T-cell (primary cell): ENCODE measurements at places on chromosomes 16 and 17.

- DNase-seq: no peak
Observed at GRCh38 chr17:77615703-77616253, 342.7 kb upstream of the TNRC6C start.

DNA sequence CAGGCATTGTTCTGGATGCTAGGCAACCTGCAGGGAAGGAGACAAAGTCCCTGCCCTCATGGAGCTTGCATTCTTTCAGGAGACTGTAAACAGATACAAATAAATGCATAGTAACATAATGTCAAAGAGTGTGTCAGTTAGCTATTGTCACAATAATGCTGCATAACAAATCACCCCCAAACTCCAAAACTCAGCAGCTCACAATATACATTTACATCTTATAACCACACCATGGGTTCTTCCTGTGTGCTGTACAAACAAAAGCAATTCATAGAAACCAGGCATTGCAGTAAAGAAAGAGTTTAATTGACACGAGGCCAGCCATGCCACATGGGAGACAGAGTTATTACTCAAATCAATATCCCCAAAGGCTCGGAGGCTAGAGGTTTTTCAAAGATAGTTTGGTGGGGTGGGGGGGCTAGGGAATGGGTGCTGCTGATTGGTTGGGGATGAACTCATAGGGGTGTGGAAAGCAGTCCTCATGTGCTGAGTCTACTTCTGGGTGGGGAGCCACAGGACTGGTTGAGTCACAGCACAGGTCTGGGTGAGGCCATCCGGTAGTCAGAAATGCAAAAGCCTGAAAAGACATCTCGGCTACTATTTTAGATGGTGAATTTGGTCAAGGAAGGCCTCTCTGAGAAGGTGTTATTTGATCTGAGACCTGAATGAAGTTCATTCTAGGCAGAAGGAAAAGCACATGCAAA is 79.0 kb downstream of the GPRC5B start:
- no peak for DNase-seq

- DNase-seq: no peak
Observed at GRCh38 chr17:35094902-35095301, 24.8 kb downstream of the RAD51D start.

GRCh38 chr16:55559233-55559632 is 7.3 kb upstream of the CAPNS2 start:
- DNase-seq: no peak

GRCh38 chr16:47753659-47754058 is 292.5 kb downstream of the PHKB start:
- DNase-seq: no peak

GRCh38 chr17:2396192-2396567 is 4.7 kb downstream of the MNT start:
- no peak for DNase-seq

DNA sequence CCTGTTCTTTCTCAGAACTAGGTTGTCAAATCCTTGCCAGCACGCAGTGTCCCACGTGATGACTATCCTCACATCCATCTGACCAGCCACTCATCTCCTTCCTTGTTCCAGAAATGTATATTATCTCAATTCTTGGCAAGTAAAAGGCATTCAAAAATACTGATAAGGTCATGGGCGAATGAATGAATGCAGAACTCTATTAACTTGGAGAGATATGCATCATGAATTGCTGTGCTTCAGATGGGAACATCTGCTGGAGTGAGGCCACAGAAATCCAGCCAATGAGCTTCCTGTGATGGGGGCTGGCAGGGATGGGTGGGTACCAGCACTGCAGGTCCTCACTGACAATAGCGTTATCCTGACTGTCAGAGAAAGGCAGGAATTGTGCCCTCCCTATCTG is 19.0 kb downstream of the FAHD1 start:
- no peak for DNase-seq

DNA sequence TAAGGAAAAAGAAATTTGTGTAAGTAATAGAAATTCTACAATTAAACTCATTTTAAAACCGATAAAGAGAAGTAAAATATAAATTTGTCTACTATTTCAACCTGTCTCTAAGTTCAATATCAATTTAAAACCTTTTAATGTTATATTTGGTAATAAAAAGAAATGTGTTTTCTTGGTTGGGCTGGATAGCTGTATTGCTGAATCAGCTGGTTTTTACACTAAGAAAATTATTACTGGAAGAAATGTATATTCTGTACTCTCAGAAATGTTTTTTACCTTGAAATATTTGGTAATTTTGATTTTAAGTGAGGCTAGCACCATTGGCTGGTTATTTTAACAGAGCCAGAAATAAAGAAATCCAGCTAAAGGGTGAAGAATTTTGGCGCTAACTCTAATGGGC is 87.1 kb upstream of the CNTNAP4 start:
- DNase-seq: no peak

- DNase-seq: no peak
Observed at GRCh38 chr16:6822041-6822440, 510.6 kb upstream of the RBFOX1 start.

- peak; percentile 57 for DNase-seq
Observed at GRCh38 chr17:17859909-17860765, 23.4 kb upstream of the SREBF1 start.

- no peak for DNase-seq
Observed at GRCh38 chr16:68406458-68407152, 41.7 kb downstream of the SMPD3 start.

DNA sequence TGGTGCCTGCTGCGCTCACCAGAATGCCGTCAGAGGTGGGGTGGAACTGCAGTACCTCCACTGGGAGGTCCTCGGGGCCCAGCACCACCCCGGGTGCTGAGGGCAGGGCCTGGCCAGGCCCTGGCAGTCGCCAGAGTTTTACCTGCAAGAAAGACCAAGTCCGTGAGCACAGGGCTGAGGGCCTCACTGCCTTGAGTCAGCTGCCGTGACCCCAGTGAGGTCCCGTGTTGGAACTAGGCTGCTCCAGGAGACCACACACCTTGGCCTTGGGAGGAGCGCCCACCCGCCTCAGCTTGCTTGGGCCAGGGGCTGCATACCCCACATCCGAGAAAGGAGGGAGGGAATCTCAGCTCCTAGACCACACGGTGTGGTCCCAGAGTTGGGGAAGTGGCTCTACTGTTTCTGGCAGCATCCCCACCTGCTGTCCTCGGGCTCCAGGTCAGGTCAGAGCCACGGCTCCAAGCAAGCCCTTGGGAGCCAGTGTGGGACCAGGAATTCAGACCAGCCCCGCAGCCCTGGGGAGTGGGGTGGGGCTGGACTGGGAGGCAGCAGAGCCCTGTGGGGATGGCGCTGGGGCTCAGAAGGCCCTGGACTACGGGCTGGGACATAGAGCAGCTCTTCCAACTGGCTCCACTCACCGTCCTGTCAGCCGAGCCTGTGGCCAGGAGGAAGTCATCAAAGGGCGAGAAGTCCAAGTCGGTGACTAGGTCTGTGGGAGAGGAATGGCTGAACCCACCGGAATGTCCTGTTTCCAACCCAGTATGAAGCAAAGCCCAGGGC is 8.7 kb downstream of the CORO7 start:
- DNase-seq: no peak

DNA sequence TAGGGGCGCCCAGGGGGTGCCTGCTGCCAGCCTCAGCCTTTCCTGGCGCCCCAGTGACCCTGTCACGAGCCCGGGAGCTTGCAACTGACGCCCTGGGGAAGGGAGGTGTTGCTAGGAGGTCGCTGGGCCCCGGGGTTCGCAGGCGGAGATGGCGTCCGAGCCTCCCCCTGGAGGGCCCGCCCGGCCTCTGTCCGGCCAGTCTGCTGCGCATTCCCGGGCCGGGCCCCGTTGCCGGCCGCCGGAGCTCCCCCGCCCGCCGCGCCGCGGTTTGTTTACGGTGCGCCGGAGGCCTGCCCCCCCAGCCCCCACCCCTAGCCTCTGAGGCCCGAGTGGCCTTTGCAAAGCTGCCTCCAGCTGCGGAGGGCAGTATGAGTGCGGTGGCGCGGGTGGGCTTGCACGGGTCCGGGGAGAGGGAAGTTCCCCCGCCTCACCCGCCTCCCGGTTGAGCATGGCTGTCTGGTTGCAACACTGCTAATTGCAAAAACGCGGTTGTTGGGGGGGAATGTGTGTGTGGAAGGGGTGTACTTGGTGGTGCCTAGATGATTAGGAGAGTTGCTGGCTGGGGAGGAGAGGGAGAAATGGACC is 514 bp downstream of the THRA start:
- peak; percentile 36 for DNase-seq

- no peak for DNase-seq
Observed at GRCh38 chr17:57861000-57861789, 11.4 kb upstream of the MRPS23 start.

DNA sequence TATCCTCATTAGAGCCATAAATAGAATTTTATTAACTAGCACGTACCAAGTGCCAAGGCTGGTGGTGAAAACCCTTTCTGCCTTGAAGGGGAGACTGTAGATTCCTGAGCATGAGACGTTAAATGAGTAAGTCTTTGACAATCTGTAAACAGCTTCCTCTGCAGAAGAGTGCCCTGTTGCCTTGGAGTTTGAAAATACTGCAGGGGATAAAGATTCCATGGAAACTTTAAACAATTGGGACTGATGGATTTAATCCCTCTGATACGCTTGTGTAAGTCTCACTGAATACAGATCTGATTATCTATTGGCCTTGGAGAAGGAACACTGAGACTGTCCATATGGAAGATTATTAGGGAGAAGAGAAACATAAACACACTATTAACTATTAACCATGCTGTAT is 1053.4 kb upstream of the RBFOX1 start:
- DNase-seq: no peak

- DNase-seq: no peak
Observed at GRCh38 chr16:84687715-84688114, 12.1 kb upstream of the USP10 start.

DNA sequence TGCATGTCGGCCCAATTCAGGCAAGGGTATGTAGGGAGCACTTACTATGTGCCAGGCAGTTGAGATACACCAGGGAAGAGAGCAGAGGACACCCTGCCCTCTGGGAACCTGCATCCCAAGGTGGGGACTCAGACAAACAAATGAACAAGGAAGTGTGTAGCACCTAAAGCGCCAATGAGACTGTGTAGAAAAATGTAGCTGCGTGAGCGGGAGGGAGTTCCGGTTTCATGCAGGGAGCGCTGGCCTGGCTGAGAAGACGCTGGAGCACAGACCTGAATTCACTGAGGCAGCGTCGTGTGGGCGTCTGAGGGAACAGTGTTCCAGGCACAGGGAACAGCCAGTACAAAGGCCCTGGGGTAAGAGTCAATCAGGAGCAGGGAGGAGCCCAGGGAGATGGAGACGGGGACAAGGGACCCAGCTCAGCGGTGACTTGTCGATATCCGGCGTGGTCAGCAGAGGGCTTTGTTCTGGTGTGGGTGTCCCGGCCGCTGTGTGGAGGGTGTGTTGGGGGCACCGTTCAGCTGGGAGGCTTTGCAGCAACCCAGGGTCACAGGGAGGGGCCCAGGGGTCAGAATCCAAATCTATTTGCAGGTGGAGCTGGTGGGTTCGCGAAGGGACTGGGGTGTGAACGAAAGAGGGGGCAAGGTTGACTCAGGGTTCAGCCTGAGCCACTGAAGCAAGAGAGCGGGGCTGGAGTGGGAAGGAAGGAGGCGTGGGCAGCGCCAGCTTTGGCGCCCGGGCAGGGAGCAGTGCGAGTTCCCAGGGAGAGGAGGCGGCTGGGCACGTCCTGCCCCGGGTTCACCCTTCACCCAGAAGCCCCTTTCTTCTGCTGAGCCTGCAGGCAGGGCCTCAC is 17.8 kb upstream of the OSGIN1 start:
- no peak for DNase-seq

DNA sequence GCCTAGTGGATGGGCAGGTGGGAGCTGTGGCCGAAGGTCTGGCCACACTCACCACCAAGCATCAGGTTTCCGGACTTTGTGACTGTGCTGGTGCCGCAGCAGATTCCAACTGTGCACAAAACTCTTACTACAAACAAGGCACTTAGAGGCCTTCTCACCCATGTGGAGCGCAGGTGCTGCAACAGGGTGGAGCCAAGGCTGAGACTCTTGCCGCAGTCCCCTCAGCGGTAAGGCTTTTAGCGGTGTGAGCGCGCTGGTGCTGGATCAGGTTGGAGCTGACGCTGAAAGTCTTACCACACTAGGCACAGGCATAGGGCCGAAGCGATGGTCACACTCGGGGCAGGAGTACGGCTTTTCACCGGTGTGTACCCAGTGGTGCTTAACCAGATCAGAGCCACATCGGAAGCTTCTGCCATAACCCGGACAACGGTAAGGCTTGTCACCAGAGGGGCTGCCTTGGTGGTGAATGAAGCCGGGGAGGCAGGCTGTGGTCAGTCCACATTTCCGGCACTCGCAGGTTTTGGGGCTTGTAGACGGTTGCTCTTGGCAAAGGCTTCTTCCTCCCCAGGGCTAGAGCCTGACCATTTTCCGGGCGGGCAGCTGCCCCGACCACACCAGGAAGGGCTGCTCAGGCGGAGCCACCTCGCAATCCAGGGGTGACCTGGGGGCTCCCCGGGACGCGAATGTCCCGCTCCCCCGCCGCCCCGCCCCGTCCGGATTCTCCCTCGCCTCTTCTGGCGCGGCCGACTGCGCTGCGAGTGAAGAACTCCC is 1.0 kb upstream of the ARMC5 start:
- DNase-seq: peak; percentile 49

DNA sequence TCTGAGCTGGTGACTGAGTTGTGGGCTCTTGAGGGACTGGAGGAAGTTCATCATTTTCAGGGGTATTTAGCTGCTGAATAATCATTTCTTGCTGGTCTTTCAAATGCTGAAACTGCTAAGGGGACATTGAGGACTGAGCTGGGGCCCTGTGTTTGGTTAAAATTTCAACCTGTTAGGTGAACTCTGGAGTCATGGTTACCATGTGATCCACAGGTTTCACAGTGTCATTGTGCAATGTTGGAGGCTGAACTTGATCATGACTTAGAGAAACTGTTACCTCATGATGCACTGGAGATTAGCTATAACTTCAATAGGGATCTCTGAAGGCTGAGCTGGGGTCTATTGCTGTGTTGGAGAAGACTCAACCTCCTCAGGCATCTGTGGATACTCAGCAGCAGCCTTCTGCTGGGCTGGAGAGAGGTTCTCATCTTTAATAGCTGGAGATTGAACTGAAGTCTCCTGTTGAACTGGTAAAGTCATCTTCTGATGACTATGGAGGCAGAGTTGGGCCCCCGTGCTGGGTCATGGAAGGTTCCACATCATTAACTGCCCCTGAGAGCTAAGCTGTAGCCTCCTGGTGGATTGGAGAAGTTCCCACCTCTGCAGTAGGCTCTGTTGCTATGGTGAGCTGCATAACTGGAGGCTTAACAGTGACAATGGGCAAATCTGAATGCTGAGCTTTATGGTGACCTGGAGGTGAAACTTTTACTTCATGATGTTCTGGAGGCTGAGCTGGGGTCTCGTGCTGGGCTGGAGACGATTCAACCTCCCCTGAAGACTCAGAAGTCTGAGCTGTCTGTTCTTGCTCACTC is 15.2 kb downstream of the RDM1 start:
- DNase-seq: no peak

DNA sequence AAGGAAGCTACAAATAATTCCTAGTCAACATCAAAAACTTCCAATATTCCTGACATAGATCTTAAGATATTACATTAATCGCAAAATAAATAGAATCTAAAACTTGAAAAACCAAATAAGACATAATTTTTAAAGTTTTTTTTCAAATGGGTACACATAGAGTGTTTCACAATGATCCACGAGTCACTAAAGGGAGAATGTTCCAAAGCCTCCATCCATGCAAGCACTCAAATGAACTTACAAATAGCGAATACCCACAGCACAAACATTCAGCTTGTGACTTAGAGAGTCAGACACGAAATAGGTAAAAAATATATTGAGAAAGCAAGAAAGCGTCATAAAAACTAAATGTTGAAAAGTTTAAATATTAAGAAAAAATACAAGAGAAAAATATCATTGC is 65.7 kb downstream of the CEP112 start:
- DNase-seq: no peak

GRCh38 chr16:77705351-77705750 is 17.0 kb upstream of the NUDT7 start:
- DNase-seq: no peak
